Cardiac muscle cell (in vitro differentiated cells and primary cell): ENCODE measurements at places on chromosomes 2 and 18. TPM values are rescaled to one million over a fixed set of nuclear protein-coding genes. Genes with fewer than 3 reads are reported as not detected.
A peak's percentile ranks its signal among the peaks of the same experiment; 100 is the strongest.

DYNAP gene
- not detected in 2 replicates for total RNA-seq

CHRNG gene
- 0.04 TPM in 1 of 2 replicates, not detected in the other for total RNA-seq

CHRND gene
- total RNA-seq: 0.09 TPM in 1 of 2 replicates, not detected in the other

DNA sequence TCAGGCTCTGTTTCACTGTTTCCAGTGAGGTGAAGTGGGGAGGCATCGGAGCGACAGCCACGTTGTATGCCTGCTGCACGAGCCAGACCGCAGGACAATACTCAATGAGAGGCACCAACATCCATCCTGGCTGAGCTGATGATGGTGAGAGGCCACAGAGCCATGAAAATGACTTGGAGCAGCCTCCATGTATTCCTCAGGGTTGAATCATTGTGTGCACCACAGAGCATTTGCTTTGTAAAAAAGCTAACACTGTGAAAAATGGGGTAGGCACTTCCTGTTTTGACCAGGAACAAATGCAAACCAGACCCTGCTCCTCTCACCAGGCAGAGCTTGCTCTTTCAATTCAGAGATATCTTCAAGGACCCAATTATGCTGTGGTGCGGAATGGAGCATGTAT lies 87.2 kb downstream of the LPIN1 start:
- no peak for DNase-seq

- peak; percentile 40 for DNase-seq
Measured at GRCh38 chr18:55400590-55401541, 187.1 kb downstream of the TCF4 start.

DNA sequence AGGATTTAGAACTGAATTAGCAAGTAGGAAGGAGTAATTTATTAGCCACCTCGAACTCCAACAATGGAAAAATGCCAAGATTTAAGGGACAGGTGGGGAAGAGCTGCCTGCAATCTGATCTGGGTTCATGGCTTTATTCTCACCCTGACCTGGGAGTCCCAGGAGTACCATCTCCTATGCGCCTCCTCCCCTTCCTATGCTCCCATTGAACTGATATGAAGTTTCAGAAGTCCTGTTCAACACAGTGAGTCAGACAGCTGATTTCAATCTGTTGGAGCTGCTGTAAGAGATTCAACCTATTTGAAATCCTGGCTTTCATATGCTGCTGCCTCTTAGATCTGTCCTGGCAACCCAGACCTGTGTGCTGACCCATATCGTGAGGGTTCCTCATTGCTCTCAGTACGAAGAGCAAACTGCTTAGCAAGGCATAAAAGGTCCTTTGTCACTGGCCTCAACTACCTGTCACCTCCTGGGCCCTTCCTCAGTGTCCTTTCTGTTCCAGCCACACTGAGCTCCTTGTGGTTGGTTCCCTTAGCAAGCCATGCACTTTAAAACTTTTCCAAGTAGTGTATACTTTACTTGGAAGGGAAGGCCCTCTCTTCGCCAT lies 15.9 kb upstream of the CD28 start:
- DNase-seq: peak; percentile 53

DNA sequence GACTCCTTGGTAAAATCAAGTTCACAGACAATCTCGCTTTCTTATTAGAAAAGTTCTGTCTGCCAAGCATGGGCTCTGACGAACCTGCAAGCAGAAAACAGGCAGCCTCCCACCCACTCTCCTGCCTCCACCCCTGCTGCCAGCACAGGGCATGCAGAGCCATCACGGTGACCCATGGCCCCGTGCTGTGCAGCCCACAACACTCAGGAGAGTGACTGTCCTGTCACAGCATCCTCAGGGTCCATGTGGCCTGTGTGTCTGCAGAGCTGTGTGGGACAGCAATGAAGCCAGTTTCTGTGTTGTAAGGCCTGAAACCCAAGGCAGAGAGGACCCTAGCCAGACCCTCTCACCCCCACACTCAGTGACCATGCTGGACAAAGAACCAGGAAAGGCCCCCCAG lies 46.2 kb downstream of the TFCP2L1 start:
- no peak for DNase-seq

- peak; percentile 82 for DNase-seq
Measured at GRCh38 chr18:79378536-79379250, 17.0 kb upstream of the NFATC1 start.
